SK-N-SH (cell line): ENCODE measurements at places on chromosomes 3 and 15. TPM values are rescaled to one million over a fixed set of nuclear protein-coding genes. Genes with fewer than 3 reads are reported as not detected.

Gene ISL2
- polyA plus RNA-seq: 3.5 and 6.0 TPM in 2 replicates

Gene PLSCR5
- polyA plus RNA-seq: not detected in 2 replicates

- no peak for DNase-seq
Measured at GRCh38 chr3:105930733-105931132, 61.9 kb upstream of the CBLB start.

DNA sequence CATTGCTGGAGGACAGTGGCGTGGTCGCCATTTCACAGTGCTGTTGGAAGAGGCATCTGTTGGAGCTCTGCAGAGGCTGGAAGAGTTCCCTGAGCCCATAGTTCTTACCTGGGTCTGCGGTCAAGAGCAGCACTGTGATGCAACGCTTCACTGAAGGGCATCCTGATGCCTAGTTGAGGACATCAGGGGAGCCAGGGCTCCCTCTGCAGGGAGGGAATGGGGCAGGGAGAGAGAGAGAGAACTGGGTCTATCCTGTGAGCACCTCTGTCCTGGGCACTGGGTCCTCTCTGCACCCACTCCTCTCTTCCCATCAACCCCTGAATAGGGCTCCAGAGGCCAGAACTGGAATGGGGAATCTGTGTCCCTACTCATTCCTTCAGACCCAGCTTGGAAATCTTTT lies 23.9 kb upstream of the MOBP start:
- no peak for DNase-seq

DNA sequence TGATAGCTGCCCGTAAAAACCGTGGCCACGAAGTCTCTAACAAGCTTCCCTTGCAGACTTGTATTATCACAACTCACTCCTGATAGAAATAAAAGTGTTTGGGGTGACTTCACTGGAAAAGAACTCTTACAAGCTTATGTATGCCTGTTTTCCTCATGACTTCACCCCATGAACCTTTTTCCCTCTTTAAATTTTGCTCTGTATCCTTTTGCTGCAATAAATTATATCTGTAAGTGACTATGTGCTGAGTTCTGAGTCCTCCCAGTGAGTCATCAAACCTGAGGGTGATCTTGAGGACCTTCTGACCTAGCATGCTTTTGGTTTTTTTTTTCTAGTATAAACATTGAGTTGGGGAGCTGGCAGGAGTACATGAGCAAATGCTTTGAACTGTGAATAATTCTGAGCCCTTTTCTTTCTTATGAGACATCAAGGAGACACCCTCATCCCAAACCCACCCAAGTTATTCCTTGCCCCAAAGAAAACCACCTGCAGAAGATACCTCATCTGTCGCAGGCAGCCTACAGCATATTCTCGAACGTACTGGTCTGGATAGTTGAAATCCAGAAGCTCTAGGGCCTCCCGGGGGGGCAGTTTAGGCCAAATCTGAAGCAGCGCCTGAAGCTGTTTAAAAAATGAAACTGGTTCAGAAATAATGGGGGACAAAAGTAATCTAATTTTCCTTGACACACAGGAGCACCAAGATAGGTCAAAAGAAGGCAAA lies 85.9 kb downstream of the FAIM start:
- DNase-seq: no peak

- DNase-seq: no peak
Measured at GRCh38 chr15:47663101-47663500, 54.2 kb upstream of the SEMA6D start.

DNA sequence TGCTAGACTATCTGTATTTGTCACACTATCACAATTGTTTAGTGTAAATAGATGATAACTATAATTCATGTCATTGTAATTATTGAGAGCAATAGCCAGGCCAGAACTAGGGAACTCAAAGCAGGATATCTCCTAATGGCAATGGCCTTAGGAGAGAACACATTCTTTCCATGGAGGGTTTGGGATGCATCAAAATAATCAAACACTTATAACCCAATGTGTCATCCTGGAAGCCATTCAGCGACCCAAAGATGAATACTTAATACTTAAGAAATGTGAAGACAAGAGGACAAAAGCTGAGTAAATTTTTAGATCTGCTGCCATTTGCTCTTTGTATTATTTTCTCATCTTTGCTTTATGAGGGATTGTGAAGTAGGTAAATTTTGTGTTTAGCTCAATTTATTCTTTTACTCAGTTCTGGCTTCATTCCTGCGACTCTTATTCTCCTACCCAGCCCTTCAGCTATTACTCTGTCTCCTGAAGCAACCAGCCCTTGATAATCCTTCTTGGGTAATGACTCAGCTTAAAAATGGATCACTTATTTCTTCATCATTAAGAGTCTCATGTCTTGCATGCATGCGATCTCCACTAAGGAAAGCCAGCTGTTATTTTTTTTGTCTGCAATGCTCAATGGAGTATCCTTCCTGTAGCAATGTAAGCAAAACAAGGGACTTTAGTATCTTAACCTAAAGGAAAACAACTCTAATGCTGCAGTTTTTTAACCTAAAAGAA lies 2.0 kb downstream of the OR4F15 start:
- no peak for DNase-seq

GRCh38 chr3:12769761-12770160 lies 10.7 kb upstream of the TMEM40 start:
- DNase-seq: no peak

DNA sequence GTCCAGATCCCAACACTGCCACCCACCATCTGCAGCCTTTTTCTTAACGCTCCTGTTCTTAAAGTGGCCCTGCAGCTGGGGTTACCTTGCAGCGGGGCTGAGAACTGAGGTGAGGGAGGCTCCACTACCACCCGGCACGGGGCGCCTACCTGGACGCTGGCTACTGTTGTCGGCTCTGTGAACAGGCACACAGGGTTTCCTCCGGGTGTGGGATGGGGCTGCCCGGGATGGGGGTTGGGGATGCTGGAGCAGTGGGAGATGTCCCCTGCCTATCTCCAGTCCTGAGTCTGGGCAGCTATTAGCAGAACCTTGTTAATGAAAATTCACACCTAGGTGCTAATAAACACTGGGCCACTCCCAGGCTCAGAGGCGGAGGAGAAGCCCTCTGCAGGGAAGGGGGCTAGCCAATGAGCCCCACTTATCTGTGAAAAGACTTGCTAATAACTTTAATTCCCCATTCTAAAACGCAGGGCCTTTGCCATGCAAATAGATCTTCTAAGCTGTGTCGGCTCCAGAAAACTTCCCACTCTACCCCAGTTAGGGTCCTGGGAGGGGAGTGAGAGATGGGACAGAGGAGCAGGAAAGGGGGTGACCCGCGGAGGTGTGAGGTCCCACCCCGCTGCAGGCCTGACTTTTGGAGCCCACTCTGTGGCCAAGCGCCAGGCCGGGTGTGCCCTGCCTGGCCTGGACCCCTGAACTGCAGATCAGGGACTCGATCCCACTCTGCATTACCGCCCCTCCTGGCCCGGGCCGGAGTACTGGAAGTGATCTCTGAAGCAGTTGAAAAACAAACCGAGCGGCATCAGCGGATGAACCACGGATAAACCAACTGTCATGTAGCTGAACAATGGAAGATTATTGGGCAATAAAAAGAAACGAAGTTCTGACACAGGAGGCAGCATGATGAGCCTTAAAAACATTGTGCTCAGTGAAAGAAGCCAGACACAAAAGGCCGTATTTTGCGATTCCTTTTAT lies 3.1 kb downstream of the MESP1 start:
- no peak for DNase-seq
